ENCODE measurements at places on chromosomes 4 and X.

- DNase-seq = no peak
Observed at GRCh38 chr4:144223149-144223548, 82.6 kb upstream of the GYPA start.

DNA sequence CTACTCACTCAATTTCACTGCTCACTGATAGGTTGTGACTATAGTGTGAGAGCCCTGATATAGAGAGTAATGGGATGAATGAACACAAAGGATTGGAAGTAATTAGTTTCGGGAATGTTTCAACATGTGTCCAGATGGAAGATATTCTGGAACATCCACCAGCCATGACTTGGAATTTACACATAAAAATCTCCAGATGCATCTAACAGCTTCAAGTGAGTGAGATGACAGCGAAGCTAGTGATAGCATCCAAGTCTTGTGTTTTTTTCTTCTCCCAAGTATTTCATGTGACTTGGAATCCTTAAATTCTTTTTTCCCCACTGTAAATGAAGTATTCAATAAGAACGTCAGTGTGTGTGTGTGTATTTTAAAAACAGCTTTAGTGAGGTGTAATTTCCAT, 82.1 kb downstream of the CLDN34 start:
- DNase-seq = no peak

DNA sequence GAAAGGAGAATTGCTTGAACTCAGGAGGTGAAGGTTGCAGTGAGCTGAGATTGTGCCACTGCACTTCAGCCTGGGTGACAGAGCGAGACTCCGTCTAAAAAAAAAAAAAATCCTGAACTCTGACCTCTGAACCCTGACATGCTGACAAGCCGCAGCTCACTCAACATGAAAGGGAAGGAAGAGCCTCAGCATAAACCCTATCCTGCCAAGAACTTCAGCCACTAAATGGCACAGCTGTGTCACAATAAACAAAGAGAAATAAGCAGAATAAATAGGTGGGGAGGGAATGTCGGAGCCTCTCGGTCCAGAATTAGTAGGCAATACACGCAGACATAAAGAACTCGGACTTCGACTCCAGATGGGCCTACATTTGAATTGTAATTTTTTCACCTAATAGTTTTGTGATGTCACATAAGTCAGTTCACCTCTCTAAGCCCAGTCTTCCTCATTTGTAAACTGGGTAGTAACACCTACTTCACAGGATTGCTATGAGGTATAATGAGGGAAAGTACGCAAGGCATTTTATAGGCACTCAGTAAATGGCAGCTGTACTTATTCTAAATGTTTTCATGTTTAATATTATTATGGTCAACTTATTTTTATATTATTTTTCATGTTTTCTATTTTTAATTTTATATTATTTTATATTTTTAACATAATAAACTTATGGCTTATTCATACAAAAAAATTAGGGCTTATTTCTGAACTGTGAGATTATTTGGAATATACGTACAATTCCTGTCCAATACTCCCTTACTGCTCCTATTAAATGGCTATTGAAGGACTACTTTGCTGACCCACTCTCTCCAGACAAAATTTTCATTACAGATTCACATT, 243.4 kb downstream of the SCFD2 start:
- no peak for DNase-seq

- no peak for DNase-seq
Observed at GRCh38 chr4:75484190-75484589, 30.0 kb downstream of the RCHY1 start.

DNA sequence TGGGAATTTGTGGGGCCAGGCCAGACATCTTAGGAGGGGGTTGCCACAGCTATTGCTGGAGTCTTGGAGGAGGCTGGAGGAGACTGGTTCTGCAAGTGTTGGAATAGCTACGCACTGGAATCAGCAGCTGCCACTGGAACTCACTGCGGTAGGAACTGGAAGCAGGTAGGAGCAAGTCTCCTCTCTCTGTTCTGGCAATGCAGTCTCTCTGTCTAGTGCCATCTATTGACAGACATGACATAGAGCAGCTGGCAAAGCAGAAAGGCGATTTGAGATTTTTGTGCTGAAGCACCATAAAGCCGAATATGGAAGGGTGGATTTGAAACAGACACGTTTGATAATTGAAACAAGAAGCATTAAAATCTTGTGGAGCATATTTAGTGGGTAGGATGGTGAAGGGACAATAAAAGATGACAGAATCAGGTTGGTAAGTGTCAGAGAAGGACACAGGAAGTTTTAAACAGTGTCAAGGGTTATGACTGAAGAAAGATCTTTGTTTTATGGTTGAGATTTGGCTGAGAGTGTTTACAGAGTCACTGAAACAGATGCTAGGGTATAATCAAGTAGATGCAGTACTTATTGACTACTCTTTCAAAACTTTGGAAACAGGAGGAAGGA, 23.5 kb upstream of the SYNPO2 start:
- peak; percentile 39 for DNase-seq

DNA sequence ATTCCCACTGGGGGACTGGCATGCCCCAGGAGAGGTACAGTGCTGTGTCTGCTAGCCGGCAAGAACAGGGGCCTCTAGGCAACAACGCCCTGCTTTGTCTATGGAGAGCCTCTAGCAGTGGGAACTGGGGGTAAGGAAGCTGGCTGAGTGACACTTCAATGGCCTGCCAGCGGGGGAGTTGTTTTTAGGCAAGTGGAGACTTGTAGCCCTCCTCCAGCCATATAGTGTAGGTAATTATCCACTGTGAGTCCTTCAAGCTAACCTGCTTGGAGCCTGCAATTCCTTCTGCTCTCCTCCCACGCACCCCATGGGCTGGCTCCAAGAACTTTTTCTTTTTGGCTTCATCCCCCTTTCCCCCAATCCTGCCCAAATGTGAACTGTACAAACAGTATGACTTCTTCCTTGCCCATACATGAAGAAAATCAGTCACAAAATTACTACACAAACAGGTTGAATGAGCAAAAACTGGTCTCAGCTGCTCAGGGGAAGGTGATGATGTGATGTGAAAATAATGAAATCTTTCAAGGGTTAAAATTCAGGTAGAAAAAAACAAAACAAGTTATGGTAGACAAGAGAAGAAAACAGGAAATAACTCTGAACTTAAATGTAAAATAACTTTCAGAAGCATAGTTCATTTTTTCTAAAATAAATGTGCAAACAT, 33.1 kb downstream of the LEF1 start:
- no peak for DNase-seq

- no peak for DNase-seq
Observed at GRCh38 chr4:2619459-2619858, 83.0 kb downstream of the FAM193A start.

- no peak for DNase-seq
Observed at GRCh38 chr4:54097152-54097551, 2.8 kb upstream of the GSX2 start.

DNA sequence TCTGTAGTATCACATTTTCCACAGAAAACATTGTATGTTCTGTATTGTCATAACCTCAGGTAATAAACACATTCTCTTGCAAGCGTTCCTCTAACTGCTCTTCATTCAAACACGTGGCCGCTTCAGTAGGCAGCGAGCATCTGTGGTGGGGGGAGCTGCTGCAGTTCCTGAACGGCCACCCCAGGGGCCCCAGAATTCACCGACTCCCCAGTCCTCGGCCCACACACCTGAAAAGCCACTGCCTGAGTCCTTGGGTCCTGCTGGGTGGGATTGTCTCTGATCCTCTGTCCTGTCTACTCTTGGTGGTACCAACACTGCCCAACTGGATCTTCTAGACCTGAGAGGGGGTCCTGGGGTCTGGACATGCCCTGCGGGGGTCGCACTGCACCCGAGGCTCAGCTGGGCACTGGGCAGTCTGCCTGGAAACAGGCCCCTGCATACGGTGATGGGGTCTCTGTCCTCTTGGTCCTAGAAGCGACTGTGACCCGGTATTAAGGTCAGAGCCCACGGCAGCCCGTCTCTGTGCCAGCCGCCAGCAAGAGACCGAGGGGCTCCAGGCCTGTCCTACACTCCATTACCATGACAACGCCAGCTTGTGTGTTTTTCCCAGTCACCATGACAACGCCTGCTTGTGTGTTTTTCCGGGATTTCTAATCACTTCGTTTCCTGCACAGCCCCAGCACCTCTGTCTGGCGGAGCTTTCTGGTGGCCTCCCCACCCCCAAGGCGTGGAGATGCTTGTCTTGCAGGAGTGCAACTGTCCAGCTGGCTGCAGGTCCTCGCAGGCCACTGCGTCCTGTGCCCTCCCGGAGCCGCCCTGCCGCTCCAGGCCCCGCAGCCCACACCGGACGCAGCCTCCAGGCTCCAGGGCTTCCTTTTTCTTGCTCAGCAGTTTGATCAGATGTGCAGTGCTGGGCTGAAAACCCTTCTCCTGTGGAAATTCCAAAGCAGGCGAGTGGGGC, 16.0 kb downstream of the CTBP1 start:
- no peak for DNase-seq

GRCh38 chrX:118562582-118563164, 67.1 kb downstream of the DOCK11 start:
- DNase-seq = no peak

- DNase-seq = peak; percentile 76
Observed at GRCh38 chr4:158729716-158730559, 6.7 kb upstream of the PPID start.

DNA sequence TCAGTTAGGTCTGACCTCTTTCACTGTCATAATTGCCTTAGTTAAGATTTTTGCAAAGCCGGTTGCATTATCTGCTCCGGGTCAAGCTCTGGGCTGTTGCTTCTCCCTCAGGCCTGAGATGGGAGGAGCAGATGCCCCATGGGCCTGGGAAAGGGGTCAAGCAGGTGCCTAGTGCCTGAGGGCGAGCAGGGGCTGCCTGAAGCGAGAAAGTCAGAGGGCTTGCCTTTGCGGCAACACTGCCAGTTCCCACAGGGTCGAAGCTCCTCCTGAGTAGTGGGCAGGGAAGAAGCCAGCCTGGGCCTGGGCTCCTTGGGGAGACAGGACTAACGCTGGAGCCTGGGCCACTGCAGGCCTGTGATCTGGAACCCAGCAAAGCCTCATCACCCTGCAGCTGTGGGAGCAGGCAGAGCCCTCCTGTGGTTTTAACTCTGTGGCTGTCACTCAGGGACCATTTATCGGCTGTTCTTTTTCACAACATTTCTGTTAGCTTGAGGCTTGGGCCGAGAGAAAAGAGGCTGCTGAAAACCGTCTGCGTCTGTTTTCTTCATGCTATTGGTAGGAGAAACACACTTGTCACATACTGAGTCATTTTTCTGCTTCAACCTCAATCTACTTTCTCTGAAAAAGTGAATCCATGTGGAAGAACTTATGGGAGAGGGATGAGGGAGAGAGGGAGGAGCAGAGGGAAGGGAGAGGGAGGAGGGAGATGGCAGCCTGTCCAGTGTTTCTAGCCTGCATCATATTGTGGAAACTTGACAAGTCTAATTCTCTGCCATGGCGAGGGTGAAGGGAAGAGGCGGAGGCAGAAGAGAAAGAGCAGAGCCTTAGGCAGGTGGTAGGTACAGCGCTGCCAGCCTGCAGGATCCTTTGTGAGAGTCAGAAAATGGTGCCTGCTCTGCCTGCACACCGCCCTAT, 68.4 kb downstream of the RHOH start:
- no peak for DNase-seq

- DNase-seq = no peak
Observed at GRCh38 chrX:31301203-31301602, 229.4 kb upstream of the FTHL17 start.

GRCh38 chr4:170234800-170235199, 145.0 kb upstream of the AADAT start:
- no peak for DNase-seq

DNA sequence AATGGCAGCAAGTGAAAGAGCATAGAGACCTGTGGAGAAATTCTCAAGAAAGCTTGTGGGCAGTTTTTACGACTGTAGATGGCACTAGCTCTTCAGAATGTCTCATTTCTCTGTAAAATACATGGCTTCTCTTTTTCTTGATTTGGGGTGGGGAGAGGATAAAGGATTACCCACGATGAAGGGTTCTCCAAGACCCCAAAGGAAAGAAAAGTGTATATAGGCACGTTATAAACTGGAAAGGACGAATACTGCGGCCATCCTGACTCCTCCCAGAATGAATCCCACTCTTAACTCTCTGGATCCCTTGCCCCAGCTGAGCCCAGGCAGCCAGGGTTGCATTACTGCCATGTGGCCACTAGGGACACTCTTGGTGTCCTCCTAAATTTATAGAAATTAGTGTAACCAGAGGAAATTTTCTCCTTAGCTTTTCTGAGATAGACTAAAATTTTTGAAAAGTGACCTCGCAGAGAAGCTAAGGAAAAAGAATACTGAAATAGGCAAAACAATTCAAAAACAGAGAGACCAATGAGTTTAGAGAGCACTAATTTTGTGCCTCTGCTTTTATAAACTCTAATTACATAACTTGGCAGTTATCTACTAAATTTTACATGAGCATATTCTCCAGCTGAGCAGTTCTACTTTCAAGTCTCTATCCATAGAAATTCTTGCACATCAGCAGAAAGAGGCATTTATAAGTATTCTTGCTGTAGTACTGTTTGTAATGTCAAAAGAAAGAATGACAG, 37.8 kb upstream of the PCDH19 start:
- DNase-seq = peak; percentile 17

- DNase-seq = no peak
Observed at GRCh38 chrX:22603060-22603459, 330.3 kb downstream of the CBLL2 start.

- no peak for DNase-seq
Observed at GRCh38 chr4:114046331-114046730, 66.9 kb upstream of the ARSJ start.

DNA sequence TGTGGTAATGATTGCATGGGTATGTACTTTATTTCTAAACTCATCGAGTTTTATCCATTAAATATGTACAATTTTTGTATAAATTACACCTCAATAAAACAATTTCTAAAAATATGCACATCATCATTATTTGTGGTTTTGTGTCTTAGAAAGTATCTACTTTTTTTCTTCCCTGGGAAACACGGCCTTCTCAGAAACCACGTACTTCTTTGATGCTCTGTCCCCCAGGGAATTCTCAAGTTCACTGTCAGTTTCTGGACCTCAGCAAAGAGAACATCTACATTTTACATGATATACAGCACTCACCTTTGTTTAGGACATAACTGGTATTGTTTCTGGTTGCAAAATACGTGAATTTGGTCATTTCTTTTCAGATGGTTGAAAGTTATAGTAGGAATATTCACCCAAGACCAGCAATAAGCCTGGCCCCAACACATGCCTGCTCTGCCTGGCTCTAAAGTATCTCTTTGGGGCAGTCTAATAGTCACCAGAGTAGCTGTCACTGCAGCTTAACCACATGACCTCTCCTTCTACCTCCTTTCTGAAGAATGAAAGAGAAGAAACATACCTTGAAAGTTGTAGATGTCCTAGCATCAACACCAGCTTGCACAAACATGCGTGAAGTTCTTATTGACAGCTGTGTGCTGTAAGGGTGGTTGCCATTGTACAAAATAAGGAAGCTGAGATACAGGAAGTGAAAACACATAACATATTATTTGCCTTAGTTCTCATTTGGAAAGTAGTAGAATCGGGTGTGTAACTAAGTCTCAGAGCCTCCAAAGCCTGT, 48.4 kb upstream of the SPANXN4 start:
- DNase-seq = no peak

All from activated CD4-positive, alpha-beta T cell treated with anti-CD3 and anti-CD28 coated beads, Interleukin-2, Interleukin-6, amounts not matched to agents 100 ng/mL and 50 ng/mL, durations not matched to agents 16 hours and 8 hours (primary cell).